ENCODE measurements at places on chromosomes 5 and 9.

- no peak for DNase-seq
Measured at GRCh38 chr5:135660826-135661575, 82.2 kb upstream of the CXCL14 start.

DNA sequence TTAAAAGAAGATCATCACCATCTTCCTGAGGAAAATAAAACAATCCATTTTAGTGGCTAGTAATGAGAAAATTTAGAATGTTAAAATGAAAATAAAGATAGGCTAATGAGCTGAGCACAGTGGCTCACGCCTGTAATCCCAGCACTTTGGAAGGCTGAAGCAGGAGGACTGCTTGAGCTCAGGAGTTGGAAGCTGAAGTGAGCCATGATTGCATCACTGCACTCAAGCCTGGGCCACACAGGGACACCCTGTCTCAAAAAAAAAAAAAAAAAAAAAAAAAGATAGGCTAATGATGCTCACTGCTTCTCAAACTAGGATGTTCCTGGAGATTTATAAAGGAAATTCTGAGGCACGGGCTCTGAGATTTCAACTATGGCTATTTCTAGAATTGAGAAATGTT, 50.3 kb downstream of the CPLANE1 start:
- DNase-seq, result no peak

DNA sequence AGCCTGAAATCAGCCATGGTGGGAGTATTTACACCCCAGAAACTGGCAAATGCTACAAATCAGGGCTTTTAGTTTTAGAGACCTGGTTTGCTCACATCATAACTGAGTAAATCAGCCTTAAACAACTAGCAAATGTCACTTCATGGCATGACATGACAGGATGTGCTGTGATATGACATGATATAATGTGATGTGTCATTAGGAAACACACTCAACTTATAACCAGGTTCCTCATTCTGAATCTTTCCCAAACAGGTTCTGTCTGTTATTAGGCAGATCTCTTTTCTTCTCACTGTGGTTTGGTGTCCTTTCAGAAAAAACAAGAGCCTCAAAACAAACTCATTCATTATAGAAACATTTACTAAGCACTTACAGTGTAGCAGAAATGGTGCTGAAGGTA, 90.5 kb downstream of the ADAMTS12 start:
- no peak for DNase-seq

- DNase-seq, result no peak
Measured at GRCh38 chr5:92890841-92891244, 690.2 kb downstream of the NR2F1-AS1 start.

DNA sequence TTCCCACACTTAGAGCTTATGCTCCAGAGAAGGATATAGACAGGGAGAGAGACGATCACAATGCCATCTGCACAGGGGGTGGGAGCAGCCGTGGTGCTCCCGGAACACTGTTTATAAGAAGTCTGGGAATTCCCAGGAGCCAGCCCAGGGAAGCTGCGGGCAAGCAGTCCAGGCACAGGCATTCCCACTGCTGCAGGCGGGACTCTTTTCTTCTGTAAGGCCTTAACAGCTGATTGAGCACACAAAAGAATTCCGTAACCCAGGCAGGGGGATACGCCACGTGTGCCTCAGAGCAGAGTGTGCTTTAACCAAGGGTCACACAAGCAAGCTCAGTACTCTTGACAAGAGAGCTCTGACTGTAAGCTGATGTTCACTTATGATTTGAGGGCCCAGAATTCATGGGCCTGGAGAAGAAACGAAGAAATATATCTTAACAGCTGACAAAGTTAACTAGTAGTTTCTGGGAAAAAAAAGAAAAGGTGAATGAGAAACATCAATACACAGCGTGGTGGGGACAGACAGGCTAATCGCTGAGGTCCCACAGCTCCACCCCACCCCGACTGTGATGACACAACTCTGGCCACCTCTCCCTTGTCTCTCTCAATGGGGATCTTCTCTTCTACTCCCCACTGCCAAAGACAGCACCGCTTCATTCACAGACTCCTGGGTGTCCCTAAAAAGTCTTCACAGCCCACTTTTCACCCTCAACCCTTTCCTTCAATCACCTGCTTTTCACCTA, 85.9 kb upstream of the SIMC1 start:
- no peak for DNase-seq

DNA sequence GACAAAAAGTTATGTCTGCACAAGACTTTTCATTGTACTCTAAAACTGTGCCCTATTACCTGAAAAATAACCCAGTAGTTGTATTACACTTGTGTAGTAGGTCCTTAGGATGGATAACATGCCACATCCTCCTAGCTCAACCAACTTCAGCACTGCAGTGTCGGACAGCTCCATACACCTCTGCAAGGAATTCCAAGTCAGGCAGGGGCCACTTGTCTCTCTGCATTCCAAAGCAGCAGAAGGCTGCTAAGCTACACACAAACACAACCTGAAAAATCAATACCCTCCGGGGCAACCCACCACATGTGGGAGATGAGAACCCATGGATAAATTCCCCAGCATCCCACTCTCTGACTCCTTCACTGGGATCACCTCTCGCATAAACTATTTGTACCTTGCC, 50.2 kb downstream of the MED10 start:
- DNase-seq, result no peak

GRCh38 chr5:116970318-116970717, 395.7 kb upstream of the SEMA6A start:
- DNase-seq, result no peak

DNA sequence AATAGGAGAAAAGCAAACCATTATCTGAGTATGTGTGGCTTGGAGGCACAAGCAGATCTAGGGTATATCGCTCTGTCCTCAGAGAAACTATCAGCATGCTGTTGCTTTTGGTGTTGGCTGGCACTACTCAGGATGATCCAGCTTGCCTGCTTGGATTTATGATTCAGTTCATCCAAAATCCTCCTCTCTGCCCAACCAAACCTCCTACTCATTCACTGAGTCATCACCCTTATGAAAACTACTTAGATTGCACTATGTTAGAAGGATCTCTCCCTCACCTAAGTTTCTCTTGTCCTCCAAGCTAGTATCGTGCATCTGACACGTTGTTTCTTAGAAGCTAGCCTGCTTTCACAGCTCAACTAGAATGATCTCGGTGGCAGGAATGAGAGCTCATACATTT, 14.2 kb upstream of the ZBED3 start:
- no peak for DNase-seq

- DNase-seq, result no peak
Measured at GRCh38 chr5:113320273-113320780, 114.5 kb downstream of the TSSK1B start.

DNA sequence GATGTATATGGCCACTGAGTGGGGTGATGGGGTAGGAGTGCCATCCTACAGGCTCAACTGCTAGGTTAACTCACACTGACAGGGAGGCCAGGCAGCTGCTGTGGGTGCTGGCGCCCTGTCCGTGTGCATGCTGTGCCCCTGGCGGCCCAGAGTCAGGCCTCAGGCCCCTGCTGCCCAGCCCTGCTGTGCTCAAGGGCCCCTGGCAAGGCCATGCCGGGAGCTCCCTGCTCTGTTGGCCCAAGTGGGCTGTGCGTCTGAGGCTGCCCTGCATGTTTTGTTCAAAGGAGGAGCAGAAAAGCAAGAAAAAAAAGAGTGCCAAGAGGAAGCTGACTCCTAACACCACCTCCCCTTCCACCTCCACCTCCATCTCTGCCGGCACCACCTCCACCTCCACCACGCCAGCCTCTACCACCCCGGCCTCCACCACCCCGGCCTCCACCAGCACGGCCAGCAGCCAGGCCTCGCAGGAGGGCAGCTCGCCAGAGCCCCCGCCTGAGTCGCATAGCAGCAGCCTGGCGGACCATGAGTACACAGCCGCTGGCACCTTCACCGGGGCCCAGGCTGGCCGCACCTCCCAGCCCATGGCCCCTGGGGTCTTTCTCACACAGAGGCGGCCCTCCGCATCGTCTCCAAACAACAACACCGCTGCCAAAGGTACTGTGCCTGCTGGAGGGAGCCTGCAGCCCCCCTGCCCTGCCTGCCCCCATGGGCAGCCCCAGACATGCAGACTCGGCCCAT, 100.1 kb downstream of the PHF2 start:
- DNase-seq, result no peak

GRCh38 chr9:104831681-104832080, 67.8 kb downstream of the NIPSNAP3B start:
- no peak for DNase-seq

DNA sequence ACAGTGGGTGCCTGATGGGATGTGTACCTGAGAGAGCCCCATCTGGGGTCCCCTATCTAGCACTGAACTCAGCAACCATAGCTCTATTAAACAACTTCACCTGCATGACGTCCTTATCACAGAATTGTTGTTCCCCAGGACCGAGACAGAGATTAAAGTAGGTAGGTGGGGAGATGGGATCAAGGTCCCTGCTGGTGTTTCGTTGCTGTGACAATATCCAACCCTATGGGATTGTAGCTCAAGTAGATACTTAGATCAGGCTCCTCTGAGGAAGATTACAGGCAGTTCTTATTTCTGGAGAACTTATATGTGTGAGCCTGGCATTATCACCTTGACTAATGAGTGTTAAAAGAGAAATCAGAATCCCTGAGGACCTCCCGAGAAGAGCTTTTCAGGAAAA, 84.9 kb downstream of the SLC28A3 start:
- DNase-seq, result no peak

GRCh38 chr5:126446498-126447224, 23.5 kb downstream of the GRAMD2B start:
- no peak for DNase-seq

DNA sequence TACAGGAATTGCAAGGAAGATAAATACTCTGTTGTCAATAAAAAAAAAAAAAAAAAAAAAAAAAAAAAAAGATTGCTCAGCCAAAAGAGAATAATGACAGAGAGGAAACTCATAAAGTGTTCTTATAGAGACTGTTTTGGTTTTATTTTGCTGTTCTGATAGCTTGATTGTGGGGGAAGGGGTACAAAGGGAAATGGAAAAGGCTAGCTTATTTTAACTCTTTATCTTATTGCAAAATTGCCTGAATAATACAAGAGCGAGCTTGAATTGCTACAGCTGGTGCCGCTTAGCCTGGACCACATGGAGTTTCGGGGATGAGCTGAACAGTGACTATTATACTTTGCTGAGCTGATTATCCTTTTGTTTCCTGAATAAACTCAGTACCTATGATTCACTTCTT, 31.0 kb upstream of the SHISAL2B start:
- DNase-seq, result no peak

- no peak for DNase-seq
Measured at GRCh38 chr5:170805666-170806065, 22.1 kb downstream of the GABRP start.

- no peak for DNase-seq
Measured at GRCh38 chr5:94746731-94747124, 128.3 kb downstream of the SLF1 start.

DNA sequence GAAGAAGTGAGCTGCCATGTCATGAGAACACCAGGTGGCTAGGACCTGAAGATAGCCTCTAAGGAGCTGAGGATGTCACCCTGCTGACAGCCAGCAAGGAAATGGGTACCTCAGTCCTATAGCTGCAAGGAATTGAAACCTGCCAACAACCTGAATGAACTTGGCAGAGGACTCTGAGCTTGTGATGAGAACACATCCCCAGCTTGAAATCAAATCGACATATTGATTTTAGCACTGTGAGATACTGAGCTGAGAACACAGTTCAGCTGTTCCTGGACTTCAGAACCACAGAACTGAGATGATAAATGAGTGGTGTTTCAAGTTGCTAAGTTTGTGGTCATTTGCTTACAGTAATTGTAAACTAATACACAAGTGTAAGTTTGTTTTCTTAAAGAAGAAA, 5.5 kb upstream of the RASEF start:
- DNase-seq, result no peak

DNA sequence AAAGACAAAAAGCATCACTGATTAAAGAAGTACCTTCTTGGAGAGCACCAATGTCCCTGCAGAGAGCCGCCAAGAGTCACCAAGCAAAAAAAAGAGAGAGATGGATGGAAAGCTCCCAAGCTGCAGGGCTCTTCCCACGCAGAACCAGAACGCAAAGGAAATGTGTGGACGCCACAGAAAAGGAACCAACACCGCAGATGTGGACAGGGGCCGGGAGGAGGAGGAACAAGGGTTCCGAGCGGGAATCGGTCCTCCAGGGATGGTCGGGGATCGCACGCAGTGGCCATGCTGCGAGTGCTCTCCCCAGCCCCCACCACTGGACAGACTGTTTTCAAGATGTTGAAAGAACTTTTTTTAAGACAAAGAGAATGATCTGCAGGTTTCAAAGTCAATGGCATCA, 40.2 kb upstream of the ZNF354A start:
- no peak for DNase-seq

DNA sequence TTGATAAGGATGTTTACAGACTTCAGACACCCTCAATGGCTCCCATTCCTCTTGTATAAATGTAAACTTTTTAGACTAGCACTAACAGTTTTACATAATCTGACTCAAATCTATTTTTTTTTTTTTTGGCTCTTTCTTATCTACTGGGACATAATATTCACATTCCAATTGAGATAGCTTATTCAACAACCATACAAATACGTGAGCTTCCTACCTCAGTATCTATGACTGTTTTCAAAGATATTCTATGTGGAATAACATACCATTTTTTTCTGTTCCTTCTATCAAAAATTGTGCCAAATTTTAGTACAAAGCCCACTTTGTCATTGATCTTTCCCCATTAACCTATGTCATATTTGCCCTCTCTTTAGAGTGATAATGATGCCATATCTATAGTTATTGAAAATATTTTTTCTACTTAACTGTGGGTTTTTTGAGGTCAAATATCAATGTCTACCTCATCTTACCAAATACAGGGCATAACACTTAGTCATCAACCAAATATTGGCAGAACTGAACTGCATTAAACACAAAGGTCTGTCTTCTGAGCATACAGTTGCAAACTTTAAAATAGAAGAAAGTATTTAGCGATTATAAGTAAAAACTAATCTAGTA, 482.6 kb downstream of the PTPRD start:
- no peak for DNase-seq

GRCh38 chr5:92800365-92800764, 780.7 kb downstream of the NR2F1-AS1 start:
- no peak for DNase-seq

DNA sequence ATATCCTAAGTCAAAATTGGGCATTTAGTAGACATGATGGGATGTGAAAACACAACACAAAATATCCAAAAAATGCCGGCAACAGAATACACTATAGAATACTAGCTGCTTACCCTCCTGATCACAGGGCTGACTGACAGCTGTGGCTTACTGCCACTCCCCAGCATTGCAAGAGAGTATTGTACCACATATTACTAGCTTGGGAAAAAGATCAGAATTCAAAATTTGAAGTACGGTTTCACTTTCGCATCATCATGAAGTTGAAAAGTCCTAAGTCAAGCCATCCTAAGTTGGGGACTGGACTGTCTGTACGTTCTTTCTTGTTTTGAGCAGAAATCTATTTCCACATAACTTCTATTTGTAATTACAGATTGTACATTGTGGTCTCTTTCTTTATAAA, 851.4 kb downstream of the MAT2B start:
- DNase-seq, result no peak

- no peak for DNase-seq
Measured at GRCh38 chr5:30505014-30505886, 688.2 kb upstream of the CDH6 start.

DNA sequence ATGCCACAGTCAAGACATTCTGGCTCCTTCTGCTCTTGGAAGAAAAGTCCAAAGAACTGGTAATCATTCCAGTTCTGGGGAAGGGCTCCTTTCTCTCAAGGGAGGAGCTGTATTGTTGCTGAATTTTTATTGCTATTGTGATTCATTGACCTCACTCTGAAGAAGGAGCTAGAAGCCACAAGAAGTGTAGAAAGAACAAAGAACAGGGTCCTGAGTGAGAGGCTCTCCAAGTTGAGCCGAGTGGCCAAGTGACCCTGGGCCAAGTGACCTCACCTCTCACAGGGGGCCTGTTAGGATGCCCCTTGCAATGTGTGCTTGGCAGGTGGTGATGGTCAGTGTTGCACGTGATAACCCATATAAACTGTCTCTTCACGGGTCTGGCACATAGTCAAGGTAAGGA, 173.3 kb downstream of the FGF18 start:
- no peak for DNase-seq
